ENCODE measurements at places on chromosomes 6 and 20.

DNA sequence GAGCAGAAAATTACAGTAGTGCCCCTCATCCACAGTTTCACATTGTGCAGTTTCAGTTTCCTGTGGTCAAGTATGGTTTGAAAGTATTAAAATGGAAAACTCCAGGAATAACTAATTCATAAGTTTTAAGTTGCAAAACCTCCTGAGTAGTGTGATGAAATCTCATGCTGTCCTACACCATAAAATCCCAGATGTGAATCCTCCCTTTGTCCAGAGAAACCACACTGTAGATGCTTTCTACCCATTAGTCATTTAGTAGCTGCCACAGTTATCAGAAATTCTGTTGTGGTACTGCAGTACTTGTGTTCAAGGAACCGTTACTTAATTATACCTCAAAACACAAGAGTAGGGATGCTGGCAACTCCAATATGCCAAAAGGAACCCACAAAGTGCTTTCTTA, 74.7 kb downstream of the PTCHD4 start:
- no peak for DNase-seq

GRCh38 chr20:10715035-10715434, 41.2 kb upstream of the JAG1 start:
- no peak for DNase-seq

GRCh38 chr20:24673678-24674570, 204.5 kb downstream of the SYNDIG1 start:
- no peak for DNase-seq

DNA sequence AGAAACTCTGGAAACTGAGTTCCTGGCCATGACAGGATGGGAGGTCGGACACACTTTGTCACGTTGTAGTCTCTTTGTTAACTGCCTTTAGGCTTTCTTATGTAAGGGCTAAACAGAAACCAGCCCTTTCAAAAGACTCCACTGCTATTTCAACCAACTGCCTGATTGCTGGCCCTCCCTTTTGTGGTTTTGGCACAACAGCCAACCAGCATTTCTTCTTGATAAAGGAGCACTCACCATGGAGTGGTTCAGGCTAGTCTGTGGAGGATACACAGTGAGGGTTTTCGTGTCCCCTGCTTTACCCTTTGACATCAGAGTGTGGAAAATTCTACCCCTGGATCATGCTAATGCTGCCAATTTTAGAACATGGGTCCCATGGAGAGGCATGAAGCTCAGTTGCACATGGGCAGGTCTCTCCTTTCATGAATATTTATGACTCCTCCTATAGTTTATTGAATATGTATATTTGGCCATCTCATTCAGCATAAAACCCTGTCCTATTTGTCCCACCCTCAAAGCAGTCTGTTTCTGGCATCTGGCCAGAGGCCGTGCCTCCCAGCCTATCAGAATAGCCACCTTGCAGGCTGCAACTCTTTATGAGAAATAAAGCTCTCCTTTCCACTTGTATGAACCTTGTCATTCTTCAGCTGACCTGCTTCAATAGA, 148.3 kb downstream of the HS3ST5 start:
- no peak for DNase-seq

- no peak for DNase-seq
Observed at GRCh38 chr6:111260570-111261298, 173.4 kb downstream of the SLC16A10 start.

- DNase-seq, result no peak
Observed at GRCh38 chr20:63160641-63161175, 55.2 kb downstream of the YTHDF1 start.

DNA sequence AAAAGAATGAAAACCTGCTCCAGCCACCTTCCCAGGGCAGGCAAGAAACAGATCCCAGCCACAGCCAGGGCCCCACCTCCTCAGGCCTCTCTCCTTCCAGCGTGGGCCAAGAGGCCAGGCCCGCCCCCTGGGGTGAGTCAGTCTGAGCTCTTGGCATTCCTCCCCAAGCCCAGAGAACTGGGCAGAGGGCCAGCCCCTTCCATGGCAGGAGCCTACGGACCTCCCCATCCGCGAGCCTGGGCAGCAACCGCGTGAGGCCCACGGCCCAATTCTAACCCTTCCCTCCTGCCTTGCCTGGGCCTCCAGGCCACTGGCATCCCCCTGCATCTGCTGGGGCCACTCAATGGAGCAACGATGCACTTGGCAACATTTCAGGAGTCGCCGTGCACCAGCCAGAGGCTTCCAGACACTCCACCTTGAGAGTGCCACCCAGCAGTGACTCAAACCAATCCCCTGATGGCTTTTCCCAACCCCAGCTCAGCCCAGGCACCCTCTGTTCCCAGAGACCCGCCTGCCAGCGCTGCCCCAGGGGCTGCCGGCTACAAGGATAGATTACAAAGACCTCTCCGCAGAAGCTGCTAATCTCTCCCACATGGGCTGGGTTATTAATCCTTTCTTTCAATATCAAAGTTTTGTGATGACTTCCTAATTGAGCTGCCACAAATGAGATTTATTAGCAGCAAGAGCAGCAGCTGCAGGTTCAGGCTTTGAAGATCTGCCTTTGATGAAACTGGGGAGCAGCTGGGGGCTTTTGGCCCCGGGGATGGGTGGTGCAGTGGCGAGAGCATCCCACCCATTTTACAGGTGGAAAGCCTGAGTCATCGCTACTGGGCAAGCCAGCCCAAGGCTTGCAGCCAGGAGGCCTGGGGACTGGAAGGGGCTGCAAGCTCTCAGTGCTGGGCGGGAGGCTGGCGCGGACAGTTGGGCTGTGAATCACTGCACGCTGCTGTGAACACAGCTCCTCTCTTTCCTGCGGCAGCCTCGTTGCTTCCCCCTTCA, 85.7 kb downstream of the NFATC2 start:
- DNase-seq, result peak; percentile 52

DNA sequence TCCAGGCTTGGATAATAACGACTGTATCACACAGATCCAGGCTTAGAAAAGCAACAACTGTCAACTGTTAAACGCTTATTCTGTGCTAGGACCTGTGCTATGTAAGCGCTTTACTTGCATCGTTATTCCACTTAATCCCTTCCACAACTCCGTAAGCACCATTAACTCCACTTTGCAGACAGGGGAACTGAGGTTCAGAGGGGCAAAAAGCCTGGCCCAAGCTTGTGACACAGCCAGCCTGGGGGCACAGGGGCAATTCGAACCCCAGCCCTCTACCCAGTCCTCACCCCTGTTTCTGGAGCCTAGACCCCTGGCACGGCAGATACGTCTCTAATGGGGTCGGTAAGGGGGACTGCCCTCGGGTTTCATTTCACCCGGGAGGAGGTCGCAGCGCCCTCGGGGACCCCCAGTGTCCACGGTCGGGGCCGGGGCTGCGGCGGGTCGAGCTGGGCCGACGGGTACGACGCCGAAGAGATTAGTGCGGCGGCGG, 411 bp downstream of the DSN1 start:
- DNase-seq, result no peak

- no peak for DNase-seq
Observed at GRCh38 chr6:119440953-119441352, 91.4 kb upstream of the MAN1A1 start.

- DNase-seq, result peak; percentile 23
Observed at GRCh38 chr6:143941852-143942627, 66.0 kb downstream of the PLAGL1 start.

GRCh38 chr20:53829724-53830521, 236.3 kb upstream of the ZNF217 start:
- DNase-seq, result no peak

- no peak for DNase-seq
Observed at GRCh38 chr6:53795340-53795701, 516 bp downstream of the LRRC1 start.

DNA sequence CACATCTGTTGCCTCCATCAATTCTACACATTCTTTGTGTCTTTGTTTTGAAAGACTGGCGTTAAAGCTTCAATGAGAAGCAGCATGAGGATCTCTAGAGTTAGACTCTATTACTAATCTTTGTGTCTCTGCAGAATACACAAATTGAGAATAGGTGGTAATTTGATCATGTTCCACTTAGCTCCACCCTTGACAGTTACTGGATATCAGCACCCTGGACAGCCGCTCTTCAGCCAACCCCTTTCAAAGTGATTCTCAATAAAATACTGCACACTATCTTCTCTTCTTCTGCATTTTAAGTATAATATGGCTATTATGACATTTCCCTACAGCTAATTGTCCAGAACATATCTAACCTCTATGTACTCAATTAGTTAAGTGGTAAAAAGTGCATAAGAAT, 54.3 kb upstream of the CNR1 start:
- no peak for DNase-seq

GRCh38 chr6:148137652-148138051, 205.0 kb upstream of the SASH1 start:
- DNase-seq, result no peak

DNA sequence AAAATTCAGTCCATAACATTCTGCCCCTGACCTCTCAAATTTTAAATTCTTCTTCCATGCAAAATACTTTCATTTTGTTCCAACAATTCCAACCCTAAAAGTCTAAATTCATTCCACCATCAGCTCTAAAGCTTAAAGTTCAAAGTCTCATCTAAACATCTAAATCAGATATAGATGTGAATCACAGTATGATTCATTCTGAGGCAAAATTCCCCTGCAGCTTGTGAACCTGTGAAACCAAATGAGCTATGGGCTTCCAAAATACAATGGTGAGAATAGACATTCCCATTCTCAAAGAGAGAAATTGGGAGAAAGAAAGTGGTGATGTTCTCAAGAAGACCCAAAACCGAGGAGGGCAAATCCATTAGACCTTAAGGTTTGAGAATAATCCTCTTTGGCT, 309.8 kb downstream of the HIVEP2 start:
- DNase-seq, result no peak

GRCh38 chr6:82441047-82441855, 77.6 kb downstream of the TPBG start:
- no peak for DNase-seq

- DNase-seq, result no peak
Observed at GRCh38 chr6:3164388-3164787, 7.0 kb upstream of the TUBB2A start.

DNA sequence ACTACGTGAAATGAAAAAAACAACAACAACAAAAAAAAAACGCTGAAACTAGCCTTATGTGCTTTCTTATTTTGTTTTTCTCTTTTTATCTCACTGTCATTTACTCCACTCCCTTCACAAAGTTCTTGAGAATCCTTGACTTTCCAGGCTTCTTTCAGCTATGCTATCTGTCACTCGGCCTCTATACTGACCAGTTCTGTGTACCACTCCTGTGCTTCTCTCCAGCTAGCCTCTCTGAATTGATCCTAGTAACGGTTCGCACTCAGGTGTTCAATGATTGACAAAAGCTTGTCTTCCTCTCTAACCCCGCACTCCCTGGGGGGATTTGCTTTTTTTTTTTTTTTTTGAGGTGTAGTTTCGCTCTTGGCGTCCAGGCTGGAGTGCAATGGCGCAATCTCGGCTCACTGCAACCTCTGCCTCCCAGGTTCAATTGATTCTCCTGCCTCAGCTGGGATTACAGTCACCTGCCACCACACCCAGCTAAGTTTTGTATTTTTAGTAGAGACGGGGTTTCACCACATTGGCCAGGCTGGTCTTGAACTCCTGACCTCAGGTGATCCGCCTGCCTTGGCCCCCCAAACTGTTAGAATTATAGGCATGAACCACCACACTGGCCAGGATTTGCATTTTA, 31.8 kb downstream of the MLIP start:
- no peak for DNase-seq

DNA sequence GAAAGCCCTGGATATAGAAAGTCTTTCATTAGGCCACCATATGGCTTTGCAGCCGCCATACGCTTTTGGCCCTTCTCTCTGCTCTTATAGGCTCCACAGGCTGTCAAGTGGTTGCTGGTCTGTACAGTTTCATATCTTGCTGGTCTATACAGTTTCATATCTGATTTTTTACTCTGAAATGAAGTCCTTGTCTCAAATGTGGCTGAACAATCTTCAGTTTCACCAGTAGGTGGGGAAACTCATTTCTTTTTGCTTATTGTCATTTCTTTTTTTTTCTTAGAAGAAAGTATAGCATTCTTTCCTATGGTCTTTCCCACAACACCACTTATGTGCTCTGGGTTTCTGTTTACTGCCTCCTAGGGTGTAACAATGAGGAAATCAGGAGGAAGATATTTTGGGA, 771.4 kb upstream of the MMS22L start:
- peak; percentile 83 for DNase-seq

DNA sequence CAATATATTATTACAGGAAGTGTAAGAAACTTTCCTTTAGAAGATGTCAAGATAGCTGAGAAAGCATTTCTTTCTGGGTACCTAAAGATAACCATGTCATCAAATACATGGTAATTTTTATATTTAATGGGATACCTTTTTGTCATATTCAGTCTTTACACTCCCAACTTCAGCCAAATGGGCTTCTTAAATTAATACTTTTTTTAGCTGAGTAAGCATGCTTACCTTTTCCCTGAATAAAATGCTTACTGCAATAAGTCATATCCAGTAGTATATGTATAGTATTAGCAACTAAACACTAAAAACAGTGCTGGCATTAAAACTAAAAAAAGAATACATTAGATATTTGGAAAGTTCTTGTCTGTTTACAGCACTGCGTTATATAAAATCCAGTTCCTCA, 17.4 kb upstream of the PBOV1 start:
- DNase-seq, result no peak

DNA sequence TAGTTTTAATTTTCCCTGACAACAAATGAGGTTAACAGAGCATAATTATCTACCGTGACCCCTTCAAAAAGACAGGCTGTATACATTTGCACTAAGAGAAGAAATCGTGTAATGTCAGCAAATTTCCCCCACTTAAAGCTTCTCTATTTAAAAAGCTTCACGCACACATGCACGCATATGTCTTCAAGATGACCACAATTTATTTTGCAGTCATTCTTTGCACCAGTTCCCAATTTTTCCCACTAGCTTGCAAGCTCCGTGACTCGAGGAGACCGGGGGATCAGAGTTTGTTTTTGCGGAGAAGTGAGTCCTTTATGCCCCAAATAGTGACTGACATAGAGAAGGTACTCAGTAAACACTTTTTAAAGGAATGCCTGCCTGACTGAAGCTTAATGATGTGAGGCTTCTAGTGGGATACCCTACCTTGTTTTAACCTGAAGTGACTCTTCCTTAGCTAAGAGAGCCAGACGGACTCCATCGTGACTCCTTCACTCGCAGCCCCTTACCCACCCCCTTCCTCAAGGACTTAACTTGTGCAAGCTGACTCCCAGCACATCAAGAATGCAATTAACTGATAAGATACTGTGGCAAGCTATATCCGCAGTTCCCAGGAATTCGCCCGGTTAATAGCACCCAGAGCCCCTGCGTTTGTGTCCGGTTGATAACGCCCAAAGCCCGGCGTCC, 9.3 kb upstream of the NQO2 start:
- peak; percentile 21 for DNase-seq

GRCh38 chr6:54935739-54936138, 89.2 kb downstream of the FAM83B start:
- DNase-seq, result no peak

GRCh38 chr6:33993653-33994471, 152.0 kb downstream of the GRM4 start:
- DNase-seq, result no peak

GRCh38 chr6:71707059-71707458, 179.3 kb upstream of the RIMS1 start:
- DNase-seq, result no peak

DNA sequence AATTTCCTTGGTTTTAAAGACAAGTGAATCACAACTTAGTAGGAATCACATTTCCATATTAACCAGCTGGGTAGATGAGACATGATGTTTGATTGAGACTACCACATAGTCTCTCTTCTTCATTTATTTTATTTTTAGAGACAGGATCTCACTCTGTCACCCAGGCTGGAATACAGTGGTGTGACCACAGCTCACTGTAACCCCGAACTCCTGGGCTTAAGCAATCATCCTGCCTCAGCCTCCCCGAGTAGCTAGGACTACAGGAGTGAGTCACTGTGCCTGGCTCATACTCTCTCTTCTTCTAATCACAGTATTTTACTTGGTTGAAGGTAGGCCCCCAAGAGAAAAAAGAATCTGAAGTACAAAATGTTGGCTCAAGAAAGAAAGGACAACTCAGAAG, 80.2 kb upstream of the ASF1A start:
- no peak for DNase-seq

Data from NCI-H524 treated with DMSO at 0.1 percent for 48 hours (cell line).